Stomach (tissue), 19 donors: ENCODE measurements at places on chromosomes 7 and 10. TPM values are rescaled to one million over a fixed set of nuclear protein-coding genes. Genes with fewer than 3 reads are reported as not detected.

GPR85 gene
- not detected for total RNA-seq

DNA sequence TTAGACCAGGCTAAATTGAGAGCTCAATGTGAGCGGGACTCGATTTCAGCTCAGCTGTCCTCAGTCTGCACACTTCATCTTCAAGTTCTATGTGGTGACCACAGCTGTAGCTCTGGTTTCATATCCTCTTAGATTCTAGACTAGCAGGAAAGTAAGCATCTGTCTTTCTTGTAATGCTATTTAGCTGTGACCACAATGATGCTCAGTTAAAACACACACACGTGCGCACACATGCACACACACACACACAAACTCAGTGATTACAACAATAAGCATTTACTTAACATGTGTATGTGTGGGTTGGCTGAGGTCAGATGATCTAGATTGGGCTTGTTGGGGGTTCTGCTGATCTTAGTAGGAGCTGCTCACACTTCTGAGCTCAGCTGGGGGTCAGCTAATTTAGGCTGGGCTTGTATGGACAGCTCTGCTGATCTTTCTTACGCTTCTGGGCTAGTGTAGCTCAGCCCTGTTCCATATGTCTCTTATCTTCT, 82.5 kb downstream of the ZNF365 start:
- peak; percentile 32 for DNase-seq
- H3K4me3 ChIP-seq: no peak overlapping the region
- H3K27me3 ChIP-seq: no peaks in the 10 kb centered on the region
- H3K27ac ChIP-seq: no peak overlapping the region
- peaks cover 12% of the 10 kb centered on the region for H3K4me1 ChIP-seq

CRYGN gene
- total RNA-seq: not detected

GRCh38 chr7:92762851-92763250, 73.5 kb downstream of the CDK6 start:
- no peaks in the 10 kb centered on the region for H3K36me3 ChIP-seq
- no peak overlapping the region for H3K27ac ChIP-seq
- H3K4me1 ChIP-seq: peaks cover 55% of the 10 kb centered on the region
- DNase-seq: no peak
- no peaks in the 10 kb centered on the region for H3K27me3 ChIP-seq

DNA sequence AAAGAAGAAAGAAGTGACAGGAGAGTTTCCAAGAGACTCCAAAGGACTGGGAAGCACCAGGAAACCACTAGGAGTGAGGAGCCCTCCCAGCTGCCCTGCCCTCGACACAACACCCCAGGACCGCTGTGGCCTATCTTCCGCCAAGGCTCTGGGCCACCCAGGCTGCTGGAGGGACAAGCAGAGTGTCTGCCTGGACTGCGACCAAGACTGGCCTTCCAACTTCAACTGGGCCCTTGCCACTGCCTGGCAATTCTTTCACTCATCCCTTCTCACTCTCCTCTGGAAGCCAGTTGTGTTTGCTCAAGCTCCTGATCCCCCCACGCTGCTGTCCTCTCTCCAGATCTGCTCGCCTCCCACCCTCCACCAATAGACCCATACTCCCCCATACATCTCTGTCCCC, 10.2 kb downstream of the KIAA1549 start:
- H3K4me1 ChIP-seq: peaks cover 5% of the 10 kb centered on the region
- no peak overlapping the region for H3K4me3 ChIP-seq
- no peaks in the 10 kb centered on the region for H3K27me3 ChIP-seq
- H3K27ac ChIP-seq: no peak overlapping the region
- DNase-seq: no peak

- no peak for DNase-seq
- no peaks in the 10 kb centered on the region for H3K36me3 ChIP-seq
- no peaks in the 10 kb centered on the region for H3K4me1 ChIP-seq
- H3K4me3 ChIP-seq: no peak overlapping the region
- no peaks in the 10 kb centered on the region for H3K27me3 ChIP-seq
These were observed 261.8 kb upstream of the RNF32 start for GRCh38 chr7:156378806-156379205.

DNA sequence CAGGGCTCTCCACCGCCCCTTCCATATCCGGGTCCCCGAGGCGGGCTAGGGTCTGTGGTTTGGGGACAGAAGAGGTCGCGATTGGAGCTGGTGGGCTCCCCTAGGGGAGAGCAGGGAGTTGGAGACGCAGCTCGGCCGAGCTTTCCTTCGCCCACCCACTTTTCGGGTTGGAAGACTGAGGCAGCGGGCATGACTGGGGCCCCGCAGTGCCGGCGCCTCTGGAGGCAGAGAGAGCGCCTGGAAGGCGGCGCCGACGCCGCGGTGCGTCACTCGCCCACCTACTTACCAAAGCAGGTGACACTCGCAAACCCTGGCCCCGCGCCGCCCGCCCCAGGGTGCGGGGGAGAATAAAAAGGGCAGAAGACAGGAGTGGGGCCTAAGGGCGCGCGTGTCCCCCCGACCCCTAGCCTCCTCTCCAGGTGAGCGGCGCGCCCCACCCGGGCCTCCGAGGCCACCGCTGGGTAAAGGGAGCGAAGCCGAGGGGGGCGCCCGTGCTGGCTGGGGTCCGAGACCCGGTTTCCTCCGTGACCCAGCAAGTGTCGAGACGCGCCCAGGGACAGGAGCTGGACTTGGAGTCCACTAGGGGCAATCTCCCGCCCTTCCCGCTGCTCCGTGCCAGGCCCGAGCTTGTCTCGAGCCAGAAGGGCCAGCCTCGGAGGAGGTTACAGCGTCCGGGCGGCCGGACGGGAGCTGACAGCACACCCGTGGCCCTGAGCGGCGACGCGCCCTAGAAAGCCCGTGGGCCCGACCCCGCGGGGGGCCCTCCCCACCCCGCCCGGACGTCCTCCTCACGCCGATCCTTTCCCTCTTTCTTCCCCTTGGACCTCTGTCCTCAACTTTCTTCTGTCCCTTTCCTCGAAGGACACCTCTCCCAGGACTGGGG, 34.4 kb upstream of the GRID1 start:
- no peaks in the 10 kb centered on the region for H3K36me3 ChIP-seq
- H3K27ac ChIP-seq: peak overlapping the region; percentile 73
- peaks cover 27% of the 10 kb centered on the region for H3K27me3 ChIP-seq
- peak overlapping the region; percentile 54 for H3K4me3 ChIP-seq
- peak; percentile 67 for DNase-seq
- peaks cover 40% of the 10 kb centered on the region for H3K4me1 ChIP-seq

BBS9 gene
- total RNA-seq: 43.9 TPM

DNA sequence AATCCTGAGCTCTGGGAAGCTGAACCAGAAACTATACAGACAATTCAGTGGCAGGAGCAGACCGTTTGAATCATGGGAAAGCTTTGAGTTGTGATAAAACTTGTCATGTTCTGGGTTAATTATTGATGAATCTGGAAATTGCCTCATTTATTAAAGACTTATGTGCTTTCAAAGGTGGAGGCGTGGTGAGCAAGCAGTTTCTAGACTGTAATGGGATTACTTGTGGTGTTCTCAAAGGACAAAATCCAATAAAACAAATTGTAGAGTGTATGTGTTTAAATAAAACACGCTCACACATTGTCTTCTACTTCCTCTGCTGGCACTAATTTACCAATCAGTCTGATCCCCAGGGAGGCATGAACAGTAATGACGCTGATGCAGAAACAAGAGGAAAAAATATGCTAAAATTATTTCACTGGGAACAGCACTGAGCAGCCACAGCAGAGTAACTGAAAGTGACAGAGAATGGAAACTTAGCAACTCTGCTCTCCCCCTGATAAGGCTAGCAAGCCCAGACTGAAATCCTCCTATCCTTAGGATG, 25.1 kb downstream of the PARD3 start:
- peak; percentile 68 for DNase-seq
- no peaks in the 10 kb centered on the region for H3K27me3 ChIP-seq
- peaks cover 16% of the 10 kb centered on the region for H3K4me1 ChIP-seq
- H3K27ac ChIP-seq: no peak overlapping the region
- H3K36me3 ChIP-seq: no peaks in the 10 kb centered on the region

- peak; percentile 24 for DNase-seq
- H3K4me3 ChIP-seq: no peak overlapping the region
- H3K36me3 ChIP-seq: no peaks in the 10 kb centered on the region
- H3K4me1 ChIP-seq: no peaks in the 10 kb centered on the region
- no peaks in the 10 kb centered on the region for H3K27me3 ChIP-seq
These were observed 18.2 kb downstream of the ADCY1 start for GRCh38 chr7:45592230-45592991.

GRCh38 chr7:152931633-152932032, 172.1 kb downstream of the ACTR3B start:
- no peaks in the 10 kb centered on the region for H3K36me3 ChIP-seq
- H3K4me3 ChIP-seq: no peak overlapping the region
- H3K4me1 ChIP-seq: no peaks in the 10 kb centered on the region

DNA sequence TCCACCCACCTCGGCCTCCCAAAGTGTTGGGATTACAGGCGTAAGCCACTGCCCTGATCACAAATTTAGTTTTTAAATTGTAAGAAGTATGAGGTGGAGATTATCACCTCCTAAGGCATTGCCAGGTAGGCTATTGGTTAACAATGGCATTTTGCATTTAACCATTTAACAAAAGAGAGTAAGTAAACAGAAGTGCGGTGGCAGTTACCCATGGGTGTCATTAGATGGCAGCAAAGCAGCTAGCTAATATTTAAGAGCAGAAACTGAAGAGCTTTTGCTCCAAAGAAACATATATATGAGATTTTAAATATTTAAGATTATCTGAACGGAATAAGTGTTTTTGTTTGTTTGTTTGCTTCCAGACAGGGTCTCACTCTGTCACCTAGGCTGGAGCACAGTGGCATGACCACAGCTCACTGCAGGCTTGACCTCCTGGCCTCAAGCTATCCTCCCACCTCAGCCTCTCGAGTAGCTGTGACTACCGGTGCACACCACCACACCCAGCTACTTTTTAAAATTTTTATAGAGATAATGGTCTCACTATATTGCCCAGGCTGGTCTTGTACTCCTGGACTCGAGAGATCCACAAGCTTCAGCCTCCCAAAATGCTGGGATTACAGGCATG, 325.5 kb upstream of the C7orf33 start:
- no peaks in the 10 kb centered on the region for H3K27me3 ChIP-seq
- peaks cover 12% of the 10 kb centered on the region for H3K4me1 ChIP-seq
- no peak overlapping the region for H3K27ac ChIP-seq
- DNase-seq: no peak
- no peaks in the 10 kb centered on the region for H3K36me3 ChIP-seq

GRCh38 chr7:47651355-47652317, 69.7 kb upstream of the TNS3 start:
- no peaks in the 10 kb centered on the region for H3K36me3 ChIP-seq
- DNase-seq: no peak
- no peak overlapping the region for H3K4me3 ChIP-seq
- no peak overlapping the region for H3K27ac ChIP-seq
- H3K4me1 ChIP-seq: peaks cover 11% of the 10 kb centered on the region

NKX1-2 gene
- not detected for total RNA-seq

SMKR1 gene
- not detected for total RNA-seq

DNA sequence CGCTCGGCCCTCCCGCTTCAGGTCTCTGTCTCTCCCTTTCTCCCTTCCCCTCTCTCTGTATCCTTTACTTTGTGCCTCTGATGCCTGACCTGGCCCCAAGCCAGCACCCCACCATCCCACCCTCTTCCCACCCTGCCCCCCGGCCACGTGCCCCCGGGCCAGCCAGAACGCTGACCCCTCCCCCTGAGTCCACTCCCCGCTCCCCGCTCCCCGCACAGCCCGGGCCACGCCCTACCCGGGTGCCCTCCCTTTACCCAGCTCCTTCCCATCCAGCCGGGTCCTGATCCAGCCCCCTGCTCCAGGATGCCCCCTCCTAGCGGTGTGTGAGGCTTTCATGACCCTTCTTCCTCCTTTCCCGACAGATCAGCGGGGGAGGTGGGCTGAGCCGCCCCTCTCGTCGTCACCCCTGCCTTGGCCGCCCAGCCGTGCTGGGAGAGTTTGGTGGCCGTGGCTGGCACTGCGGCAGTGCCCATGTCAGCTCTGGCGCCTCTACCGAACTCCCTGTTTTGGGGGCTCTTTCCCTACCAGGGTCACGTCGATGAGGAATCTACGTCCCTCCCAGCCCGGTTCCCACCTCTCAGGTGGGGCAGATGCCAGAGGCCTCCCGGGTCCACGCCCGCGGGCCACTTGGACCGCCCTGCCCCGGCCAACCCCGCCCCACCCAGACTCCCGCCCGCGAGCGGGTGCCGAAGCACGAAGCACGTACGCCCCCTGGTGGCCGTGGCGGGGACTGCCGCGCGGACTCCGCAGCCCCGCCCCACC, 127.4 kb downstream of the UBE2H start:
- peak overlapping the region; percentile 53 for H3K4me3 ChIP-seq
- peak; percentile 91 for DNase-seq

DNA sequence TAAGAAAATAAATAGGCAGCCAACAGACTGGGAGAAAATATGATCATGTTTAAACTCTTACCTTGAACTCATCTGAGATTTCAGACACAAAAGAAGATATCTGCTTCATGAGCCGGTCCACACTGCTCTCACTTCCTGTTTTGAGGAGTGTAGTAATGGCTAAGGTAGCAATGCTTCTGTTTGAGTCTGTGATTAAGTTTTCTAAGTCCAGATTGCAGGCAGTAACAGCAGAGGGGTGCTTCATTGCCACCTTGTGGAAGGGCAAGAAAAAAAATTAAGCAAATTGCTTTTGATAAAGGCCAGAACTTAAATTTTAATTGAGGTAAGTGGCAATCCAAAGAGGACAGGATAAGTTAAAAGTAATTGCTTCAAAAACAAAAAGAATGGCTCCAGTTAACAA, 69.1 kb downstream of the MEST start:
- H3K27me3 ChIP-seq: no peaks in the 10 kb centered on the region
- H3K36me3 ChIP-seq: peaks cover 9% of the 10 kb centered on the region
- no peak overlapping the region for H3K4me3 ChIP-seq

DNA sequence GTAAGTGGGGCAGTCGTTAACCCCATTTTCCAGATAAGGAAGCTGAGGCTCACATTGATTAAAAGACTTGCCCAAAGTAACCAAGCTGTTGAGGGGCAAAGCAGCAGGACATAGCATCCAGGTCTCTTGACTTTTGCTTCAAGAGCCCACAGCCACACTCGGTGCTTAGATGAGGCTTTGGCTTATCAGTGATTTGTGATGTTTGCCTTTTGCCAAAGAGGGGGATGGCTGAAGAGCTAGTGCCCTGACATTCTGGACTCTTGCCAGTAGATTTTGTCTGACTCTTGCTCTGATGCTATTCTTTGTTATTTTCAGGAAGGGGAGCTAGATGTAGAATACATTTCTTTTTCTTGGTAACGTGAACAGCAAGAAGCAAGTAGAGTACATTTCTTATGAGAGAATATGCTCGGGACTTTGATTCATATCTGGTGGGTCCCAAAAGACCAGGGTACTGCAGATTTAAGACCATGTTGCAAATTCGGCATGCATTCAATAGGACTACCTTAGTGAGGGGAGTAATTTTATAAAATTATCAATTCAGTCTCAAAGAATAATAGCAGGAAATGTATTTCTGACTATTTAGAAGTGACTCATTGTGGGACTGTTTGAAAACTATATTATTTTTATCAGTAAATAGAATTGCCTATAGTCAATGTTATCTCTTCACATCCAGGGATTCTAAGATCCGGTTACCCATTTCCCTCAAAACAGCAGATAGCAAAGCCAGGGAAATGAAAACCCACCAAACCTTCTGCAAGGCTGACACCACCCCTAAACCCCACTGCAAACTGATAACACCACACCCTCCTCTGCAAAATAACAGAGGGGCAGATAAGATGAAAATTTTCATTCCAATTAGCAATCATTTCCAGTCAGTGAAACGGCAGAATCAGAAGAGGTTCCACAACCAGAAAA, 180.0 kb upstream of the BMPER start:
- no peak overlapping the region for H3K4me3 ChIP-seq
- H3K36me3 ChIP-seq: no peaks in the 10 kb centered on the region
- DNase-seq: no peak

- no peaks in the 10 kb centered on the region for H3K27me3 ChIP-seq
- H3K36me3 ChIP-seq: no peaks in the 10 kb centered on the region
- no peak overlapping the region for H3K4me3 ChIP-seq
These were observed 52.2 kb downstream of the SEM1 start for GRCh38 chr7:96657347-96658021.

PDCD4 gene
- 39.3 TPM for total RNA-seq

C7orf33 gene
- not detected for total RNA-seq
